ENCODE measurements at places on chromosomes 2 and 18.

DNA sequence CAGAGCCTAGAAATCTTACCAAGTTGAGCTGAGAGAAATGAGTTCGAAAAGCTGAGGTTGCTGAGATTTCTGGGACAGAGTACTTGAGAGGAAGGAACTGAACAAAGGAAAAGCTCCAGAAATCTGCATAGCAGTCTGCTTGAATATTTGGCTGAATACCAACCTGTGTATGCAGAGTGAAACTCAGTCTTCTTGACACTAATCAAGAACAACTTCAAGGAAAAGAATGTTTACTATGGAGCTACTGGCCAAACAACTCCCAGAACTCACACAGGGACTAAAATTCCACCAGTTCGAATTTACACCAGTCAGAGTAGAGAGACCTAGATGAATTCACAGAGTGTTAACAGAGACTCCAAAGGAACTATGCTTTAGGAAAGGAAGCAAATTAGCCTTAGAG lies 66.5 kb downstream of the USP37 start:
- no peak for DNase-seq

GRCh38 chr2:177735318-177735803 lies 337.2 kb downstream of the PDE11A start:
- no peak for DNase-seq

DNA sequence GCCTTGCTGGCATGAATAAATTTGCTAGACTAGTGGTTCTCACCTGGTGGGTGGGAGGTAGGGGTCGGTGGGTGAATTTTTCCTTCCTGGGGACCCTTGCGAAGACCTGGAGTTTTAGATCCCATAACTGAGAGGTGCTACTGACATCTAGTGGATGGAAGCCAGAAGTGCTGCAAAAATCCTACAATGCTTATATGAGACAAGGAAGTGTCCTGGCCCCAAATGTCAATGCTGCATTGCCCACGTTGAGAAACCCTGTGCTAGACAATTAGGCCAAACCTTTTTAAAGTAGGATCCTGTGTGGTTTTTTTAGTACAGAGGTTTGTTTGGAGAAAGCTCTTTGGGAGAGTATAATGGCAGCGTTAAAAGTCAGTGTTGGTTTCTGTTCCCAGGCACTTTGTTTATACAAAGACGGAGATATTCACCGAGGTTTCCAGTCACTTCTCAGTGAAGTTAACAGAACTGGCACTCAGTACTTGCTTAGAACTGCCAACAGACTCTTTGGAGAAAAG lies 9.6 kb downstream of the SERPINB8 start:
- peak; percentile 52 for DNase-seq

DNA sequence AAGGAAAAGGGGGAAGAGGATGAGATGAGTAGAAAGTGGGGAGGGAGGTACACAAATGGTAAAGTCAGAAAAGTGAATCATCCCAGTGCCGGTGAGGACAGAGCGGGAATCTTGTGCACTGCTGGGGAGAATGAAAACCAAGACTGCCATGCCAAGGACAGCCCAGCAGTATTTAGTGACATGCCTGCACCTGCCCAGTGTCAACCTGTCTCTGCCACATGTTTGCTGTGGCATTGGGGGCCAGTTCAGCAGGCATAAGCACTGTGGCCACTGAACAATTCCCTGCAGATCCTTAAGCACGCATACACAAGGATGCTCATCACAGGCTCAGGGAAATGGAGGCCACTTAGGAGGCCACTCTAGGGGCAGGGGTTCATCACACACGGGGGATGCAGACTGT lies 5.2 kb upstream of the KCNK3 start:
- no peak for DNase-seq

GRCh38 chr2:221267773-221268425 lies 304.2 kb downstream of the EPHA4 start:
- DNase-seq, result no peak

DNA sequence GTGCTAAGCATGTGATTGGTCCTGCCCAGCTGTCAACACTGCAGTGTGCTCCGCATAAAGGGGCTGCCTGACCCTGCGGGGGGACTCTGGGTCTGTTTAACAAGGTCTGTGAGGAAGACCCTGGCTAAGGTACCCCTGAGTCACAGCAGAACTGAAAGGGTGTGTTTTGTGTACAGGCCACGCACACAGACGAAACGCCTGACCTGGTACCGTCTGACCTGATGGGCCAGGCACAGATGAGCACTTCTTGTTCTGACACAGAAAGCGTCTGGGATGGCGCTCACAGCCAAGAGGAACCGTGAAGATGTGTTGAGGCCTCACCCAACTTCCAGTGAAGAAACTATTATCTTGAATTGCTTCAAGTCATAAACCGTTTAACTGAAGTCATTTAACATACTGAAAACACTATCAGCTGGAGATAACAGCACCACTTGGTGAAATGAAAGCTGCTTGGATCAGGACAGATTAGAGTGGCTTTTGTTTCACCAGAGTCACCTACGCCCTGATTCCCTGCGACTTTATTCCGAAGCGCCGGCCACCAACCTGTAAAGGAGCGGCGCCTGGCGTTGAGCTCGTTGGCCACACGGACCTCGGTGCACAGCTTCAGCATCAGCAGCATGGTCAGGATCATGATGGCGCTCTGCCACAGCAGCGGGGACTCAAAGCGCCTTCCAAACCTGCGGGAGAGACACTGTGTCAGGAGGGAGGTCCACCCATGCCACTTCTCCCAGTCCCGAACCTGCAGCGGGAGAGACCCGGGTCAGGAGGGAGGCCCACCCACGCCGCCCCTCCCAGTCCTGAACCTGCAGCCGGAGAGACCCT lies 8.5 kb downstream of the SLC66A2 start:
- DNase-seq, result no peak

DNA sequence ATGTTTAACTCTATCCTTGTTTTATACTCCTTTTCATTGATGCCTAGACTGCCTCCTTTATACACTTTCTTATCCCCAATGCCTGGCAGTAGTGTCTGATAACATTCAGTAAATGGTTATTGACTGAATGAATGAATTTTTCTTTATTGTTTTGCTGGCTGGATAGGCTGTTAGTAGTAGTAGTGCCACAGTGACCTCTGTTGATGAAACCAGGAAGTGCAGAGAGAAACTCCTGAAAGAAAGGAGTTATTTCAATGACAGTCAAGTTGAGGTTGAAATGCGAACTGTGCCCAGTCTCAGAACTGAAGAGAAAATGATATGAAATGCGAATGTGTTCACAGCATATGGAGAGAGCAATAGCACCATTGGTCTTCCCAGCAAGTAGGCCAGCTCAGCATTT lies 26.8 kb upstream of the SLC9A2 start:
- no peak for DNase-seq

DNA sequence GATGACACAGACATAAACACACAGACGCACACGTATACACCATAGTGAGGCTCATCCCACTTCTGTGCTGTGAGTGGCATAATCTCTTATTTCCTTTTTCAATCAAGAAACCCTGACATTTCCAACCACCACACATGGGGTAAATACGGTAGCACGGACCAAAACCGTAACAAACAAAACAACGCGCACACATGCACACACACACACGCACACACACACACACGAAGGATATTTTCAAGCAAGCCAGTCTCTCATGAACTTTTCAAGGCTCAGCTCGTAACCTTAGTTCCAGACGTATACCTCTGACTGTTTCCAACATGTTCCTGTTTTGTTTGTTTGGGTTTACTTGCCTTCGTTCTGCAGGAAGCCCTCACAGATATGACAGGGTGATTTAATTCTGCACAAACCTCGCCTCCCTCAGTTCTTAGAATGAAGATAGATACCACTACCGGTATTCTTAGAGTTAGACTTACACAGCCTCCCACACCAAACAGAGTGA lies 119.8 kb downstream of the BCL2 start:
- no peak for DNase-seq

DNA sequence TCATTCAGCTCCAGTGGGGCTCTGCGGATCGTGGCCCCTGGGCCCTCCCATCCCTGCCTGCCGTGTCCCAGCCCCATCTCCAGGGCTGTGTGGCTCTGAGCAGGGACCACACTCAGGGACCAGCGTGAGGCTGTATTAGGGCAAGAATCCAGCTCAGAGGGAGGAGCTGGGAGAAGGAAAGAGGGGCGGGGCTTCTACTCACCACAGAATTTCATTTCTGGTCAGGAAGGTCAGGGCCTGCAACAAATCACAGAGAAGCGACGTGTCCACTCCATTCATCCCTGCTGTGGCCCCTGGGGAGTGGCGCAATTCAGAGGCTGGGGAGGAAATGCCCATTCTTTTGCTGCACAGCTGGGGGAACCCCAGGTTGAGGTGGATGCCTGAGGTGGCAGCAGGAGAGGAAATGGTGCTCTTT lies 828 bp downstream of the CIB4 start:
- no peak for DNase-seq

GRCh38 chr18:57555134-57555533 lies 31.4 kb downstream of the FECH start:
- no peak for DNase-seq

DNA sequence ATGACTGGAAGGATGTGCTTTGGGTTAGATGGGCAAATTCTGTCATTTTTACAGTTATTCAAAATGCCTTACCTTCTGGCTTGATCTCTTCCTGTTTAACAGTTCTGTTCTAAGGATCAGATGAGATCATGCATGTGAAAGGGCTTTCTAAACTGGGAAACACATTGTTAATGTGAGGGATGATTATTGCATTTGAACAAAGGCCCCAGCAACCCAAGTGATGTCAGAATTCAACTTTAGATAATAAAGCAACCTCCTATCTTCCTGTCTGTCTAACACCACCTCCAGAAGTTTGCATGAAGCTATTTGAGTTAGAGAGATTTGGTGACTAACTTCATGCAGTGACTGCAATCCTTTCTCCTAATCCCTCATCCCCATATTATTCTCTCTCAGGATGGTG lies 77.8 kb upstream of the B3GNT2 start:
- DNase-seq, result no peak

DNA sequence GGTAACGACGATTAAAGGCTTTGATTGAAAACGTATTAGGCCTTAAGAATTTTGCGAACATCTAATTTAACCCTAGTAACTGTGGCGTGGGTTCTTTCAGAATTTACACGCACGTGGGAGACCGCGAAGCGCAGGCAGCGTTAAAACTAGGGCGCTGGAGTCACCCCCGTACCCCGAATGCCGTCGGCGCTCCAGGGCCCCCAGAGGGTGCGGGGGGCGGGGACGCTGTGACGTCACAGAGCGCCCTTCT lies 673 bp upstream of the SMCHD1 start:
- no peak for DNase-seq

DNA sequence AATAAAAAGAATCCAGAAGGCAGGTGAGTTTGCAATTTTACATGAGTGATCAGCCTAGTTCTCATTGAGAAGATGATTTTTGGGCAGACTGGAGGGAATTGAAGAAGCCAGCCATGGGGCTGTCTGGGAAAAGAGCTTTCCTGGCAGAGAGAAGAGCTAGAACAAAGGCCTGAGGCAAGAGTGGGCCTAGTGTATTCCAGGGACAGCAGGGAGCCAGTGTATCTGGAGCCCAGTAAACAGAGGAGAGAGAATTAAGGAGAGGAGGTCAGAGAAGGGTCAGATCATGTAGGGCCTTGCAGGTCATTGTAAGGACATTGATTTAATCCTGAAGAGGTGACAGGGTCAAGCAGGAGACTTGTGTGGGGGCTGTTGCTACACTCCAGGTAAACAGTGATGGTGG lies 195.8 kb downstream of the SATB2 start:
- no peak for DNase-seq

- no peak for DNase-seq
These were observed 4.3 kb downstream of the EPB41L5 start for GRCh38 chr2:120017201-120017600.

DNA sequence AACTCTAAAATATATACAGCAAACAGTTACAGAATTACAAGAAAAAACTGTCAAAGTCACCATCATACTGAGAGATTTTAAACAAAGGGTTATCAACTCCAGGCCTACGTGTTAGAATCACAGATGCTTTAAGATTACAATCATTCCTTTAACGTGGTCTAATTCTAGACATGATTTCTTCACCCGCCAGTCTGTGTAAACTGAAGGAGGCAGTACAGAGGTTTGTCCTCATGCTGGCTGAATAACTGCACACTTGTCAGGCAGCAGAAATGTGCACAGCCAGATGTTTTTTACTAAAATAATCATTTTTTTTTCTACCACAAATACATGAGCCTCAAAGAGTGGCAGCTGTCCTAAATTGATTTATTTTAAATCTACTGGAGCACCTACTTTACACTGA lies 15.5 kb upstream of the NEURL3 start:
- DNase-seq, result no peak

DNA sequence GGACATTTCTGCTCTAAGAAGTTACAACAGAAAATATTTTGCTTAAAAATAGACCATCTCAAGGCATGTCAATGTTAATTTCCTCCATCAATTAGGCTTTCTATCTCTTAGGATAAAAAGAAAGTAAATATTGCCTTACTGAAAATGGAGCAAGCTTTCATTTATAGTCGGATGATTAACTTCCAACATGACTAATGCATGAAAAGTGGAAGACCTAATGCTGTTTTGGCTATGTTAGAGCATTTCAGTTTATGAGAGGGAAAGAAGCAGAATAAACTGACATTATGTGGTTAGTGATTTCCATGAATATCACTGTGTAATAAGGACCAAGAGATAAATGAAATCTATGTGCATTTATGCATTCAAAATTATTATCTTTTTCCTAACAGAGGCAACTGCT lies 475.2 kb upstream of the UBE2E3 start:
- DNase-seq, result no peak

DNA sequence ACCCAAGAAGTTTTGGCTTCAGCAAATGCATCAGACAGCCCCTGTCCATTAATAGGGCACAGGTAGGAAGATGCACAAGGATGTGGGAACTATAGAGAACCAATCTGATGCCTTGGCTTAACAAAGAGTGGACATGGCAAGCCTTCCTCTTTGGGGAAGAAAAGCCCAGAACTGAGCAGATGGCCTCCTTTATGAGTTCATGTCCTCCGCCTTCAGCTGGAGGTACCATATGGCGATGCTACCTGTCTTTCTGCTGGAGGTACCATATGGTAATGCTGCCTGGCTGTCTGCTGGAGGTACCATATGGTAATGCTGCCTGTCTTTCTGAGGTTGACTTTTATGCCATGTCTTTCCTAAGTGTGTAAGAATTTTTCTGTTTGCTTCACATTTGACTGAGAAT lies 6.0 kb downstream of the RETREG2 start:
- DNase-seq, result no peak

- DNase-seq, result no peak
These were observed 95.7 kb upstream of the RASGRP3 start for GRCh38 chr2:33380719-33381118.

- DNase-seq, result no peak
These were observed 125.9 kb downstream of the ACOXL start for GRCh38 chr2:110858135-110858725.

DNA sequence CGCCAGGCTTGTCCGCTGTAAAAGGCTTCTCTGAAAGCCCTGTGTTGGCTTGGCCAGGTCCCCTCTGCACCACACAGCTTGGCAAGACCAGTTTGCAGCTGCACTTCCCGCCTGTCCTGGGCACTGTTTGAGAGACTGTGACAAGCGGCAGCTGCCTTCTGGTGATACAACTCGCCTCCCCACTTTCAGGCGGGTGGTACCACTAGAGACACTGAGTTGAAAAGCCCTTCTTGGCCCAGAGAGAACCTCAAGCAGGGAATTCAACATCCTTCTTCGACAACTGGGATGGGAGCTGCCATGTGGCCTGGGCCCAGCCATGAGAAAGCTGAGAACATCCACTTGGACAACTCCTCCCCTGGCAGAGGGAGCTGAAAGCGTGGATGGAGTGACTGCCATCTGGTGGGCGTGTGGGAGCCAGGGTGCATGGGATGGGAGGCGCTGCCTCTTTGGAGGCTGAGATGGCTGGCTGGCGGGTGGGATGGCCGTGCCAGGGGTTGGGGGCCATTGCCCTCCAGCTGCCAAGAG lies 125.5 kb upstream of the REV1 start:
- no peak for DNase-seq

Measured in HFF-Myc (cell line).